NCI-H1092 (cell line): ENCODE measurements at places on chromosomes 16 and 17.

GRCh38 chr17:65495122-65496055 is 66.1 kb downstream of the AXIN2 start:
- no peak for DNase-seq

- no peak for DNase-seq
Observed at GRCh38 chr17:20276421-20276820, 190.9 kb downstream of the LGALS9B start.

DNA sequence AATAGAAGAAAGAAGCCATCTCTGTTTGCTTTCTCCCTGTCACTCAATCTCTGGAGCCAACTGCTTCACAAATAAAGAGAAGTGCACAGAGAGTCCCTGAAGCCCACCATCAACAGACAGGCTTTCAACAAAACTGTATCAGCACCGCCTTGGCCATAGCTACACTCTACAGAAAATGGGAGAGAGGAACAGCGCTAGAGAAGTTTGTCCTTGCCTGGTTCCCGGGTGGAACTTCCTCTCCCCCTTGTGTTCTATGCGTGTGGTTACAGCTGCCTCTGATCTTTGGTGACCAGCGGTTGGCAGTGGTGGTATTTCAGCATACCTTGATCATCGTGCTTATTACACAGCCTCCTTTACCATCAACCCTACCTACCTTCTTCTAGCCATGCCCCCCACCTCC is 91.4 kb upstream of the CCL2 start:
- DNase-seq = no peak

GRCh38 chr16:5108505-5109158 is 11.0 kb upstream of the EEF2KMT start:
- DNase-seq = no peak

DNA sequence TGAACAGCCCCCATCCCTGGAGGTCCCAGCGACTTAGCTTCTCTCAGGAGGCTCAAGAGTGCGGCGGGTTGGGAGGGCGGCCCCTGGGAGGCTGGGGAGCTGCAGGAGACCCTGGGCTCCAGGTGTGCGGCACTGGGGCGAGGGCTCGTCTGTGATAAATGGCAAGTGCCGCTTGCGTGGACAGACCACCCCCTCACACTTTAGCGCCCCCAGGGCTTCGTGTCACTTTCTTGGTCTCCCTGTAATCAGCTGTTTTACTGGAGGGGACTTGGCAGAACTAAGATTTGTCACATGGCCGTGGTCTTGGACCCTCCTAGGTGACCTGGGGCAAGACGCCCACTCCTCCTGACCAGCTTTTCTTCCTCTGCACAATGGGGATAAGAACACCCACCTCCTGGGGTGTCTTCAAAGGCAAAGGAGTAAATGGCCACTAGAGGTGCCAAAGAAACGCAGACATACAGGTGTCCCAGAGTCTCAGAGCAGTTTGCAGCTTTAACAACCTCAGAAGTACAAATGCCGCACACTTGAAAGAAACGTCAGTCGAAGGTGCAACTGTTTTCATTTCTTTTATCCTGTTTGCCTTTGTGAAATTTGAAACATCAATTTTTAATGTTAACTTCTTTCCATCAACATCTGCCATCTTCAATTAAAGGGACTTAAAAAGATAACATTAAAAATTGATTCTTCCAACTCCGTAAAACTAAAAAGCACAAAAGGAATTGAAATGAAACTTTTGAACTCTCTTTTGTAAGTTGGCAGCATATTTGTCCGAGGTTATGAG is 946 bp downstream of the OSGIN1 start:
- no peak for DNase-seq
